ENCODE measurements at places on chromosomes 12 and 14.
A peak's percentile ranks its signal among the peaks of the same experiment; 100 is the strongest.

DNA sequence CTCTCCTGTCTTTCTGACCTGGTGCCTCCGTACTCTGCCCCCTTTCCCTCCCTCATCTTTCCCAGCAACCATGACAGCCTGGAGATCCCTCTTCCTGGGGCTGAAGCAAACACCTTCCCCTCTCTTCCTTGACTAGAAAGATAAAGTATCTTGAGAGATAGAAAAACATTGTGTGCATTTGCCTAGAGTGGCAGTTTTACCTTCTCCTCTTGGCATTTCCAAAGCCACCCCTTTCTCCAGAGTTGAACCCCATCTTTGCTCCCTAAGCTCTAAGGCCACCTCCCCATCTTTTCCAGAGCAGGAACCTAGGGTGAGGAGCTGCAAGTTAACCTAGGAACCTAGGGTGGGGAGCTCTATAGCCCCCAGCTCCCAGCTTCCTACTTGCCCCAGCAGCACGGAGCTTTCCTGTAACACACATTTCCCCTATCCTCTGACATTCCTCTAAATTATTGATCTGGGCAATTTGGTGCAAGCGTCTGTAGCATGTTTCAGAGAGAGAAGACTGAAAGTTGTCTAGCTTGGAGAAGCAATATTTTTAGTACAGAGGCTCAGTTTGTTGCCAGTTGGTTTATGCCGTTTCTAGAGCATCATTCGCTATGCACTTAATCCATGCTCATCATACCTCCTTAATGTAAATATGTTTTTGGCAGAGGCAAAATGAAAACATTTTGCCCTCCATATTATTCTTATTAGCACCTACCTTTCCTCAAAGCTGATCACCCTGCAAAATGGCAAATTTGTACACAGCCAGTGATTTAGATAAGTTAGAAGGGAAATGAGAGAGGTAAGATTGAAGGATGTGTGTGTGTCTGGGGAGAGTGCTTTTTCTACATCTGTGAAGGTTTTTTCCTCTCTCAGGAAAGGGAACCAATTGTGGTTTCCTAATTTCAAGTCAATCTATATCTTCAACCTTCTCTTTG lies 5.4 kb upstream of the TBX3 start:
- no peak for DNase-seq

- no peak for DNase-seq
Measured at GRCh38 chr14:104320611-104321086, 182.3 kb downstream of the KIF26A start.

DNA sequence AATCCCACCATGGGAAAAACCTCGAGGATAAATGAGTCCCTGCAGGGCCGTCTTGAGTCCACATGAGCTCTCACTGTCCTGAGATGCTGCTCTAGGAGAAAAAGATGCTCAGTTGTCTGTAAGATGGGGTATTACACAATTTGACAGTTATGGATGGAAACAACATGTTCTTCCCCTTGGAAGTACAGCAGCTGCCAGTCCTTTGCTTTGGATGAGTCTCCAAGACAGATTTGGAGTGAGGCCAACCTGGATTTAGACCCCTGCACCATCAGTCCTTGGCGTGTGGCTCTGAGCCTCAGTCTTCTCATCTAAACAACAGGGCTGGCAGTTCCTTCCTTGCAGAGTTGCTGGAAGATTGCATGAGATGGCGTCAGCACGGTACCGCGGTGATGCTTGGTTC lies 309.1 kb upstream of the FKBP4 start:
- DNase-seq = no peak

- no peak for DNase-seq
Measured at GRCh38 chr12:51195841-51196240, 22.0 kb downstream of the POU6F1 start.

DNA sequence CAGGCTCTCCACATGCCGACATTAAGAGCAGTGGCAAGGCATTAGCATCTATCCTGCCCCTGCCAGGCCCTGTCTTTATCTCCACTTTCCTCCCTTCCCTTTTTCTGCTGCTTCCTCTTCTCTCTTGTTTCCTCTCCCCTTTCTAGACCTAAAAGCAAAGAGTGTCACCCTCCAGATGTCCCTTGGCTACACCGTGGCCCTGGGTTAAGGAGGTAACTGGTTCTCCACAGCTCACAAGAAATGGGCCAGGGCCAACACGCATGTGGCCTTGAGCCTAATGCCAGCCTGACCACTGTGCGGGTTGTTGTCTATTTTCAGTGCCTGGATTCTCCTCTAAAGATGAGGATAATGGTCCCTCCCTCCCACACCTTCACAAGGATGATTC lies 41.7 kb upstream of the DDX11 start:
- no peak for DNase-seq

GRCh38 chr14:102164241-102164641 lies 24.5 kb downstream of the WDR20 start:
- DNase-seq = no peak

DNA sequence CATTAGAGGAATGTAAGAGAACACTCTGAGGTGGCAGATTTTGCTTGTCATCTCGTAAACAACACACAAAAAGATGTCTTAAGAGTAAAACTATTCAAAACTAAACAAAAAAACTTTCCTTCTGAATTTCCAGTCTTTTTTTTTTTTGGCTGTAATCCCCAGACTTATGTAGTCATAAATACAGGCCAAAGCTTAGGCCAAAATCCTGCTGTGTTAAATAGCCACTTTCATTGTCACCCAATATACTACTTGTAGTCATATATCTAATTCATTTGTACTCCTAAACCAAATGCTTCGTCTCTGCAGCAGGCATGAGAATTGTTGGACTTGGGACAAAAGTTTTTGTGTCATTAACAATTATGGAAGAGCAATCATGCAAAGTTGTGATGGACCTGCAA lies 103.5 kb upstream of the ATF1 start:
- no peak for DNase-seq

DNA sequence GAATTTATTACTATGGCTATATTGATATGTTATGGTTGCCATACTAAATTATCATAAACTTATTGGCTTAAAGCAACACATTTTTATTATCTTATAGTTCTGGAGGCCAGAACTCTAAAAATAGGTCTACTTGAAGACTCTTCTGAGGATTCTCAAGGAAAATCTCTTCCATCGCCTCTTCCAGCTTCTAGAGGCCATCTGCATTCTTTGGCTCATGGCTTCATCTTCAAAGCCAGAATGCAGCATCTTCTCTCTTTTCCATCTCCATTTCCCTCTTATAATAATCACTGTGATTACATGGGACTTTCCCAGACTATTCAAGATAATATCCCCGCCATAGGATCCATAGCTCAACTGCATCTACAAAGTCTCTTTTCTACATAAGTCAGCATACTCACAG lies 385.4 kb downstream of the RMST start:
- no peak for DNase-seq

- DNase-seq = no peak
Measured at GRCh38 chr14:77043177-77043983, 14.9 kb upstream of the IRF2BPL start.

DNA sequence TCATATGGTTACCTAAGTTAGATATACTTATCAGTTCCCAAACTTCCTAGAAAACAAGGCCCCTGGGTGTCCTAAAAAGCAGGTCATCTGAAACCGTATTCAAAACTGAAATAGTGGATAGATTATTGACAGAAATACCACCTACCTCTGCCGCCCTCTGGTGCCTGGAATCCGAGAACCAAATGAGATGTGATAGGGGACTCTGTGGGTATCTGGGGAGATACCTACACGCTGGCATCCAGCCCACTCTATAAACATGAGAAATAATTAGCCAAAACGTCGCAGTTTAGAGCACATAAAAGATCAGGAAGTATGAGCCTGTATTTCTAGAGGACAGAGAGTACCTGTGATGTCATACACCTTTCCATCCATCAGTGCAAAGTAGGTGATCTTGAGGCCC lies 4.4 kb downstream of the ORMDL2 start:
- DNase-seq = peak; percentile 21

GRCh38 chr14:74555476-74556050 lies 56.5 kb downstream of the LTBP2 start:
- no peak for DNase-seq

DNA sequence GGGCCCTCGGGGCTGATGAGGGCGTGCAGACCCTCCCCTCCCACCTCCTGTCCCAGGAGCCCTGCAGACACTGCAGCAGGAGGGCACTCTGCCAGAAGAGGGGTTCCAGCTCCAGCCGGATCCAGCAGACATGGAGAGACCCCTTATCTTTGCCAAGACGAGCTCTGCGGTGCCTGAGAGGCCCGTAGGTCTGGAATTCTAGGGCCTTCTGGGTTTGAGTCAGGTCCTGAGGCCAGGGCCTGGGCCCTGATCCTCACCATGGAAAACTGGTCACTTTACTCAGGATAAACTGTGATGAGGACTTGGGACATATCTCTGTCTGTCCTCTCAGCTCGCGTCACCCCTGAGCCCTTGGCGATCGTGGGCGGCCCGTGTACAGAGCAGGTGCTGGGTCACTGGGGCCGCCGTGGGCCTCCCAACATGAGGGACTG lies 13.8 kb downstream of the MEG3 start:
- DNase-seq = no peak

- DNase-seq = no peak
Measured at GRCh38 chr12:121464331-121464730, 64.4 kb downstream of the RNF34 start.

DNA sequence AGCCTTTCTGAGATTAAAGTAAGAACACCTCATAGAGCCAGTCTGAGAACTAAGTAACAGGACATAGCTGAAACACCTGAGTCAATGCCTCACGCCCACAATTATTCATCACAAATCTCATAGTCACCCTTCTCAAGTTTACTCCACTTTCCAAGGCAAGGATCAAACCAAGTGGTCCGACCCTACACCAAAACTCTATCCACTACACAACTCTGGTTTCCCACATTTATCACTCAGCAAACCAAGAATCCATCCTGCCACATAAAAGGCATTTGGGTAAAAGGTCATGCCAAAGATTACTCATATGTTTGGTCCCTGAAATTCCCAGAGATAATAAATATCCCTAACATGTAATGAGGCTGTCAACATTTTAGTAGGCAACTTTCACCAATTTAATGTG lies 144.1 kb downstream of the RPAP3 start:
- DNase-seq = no peak

DNA sequence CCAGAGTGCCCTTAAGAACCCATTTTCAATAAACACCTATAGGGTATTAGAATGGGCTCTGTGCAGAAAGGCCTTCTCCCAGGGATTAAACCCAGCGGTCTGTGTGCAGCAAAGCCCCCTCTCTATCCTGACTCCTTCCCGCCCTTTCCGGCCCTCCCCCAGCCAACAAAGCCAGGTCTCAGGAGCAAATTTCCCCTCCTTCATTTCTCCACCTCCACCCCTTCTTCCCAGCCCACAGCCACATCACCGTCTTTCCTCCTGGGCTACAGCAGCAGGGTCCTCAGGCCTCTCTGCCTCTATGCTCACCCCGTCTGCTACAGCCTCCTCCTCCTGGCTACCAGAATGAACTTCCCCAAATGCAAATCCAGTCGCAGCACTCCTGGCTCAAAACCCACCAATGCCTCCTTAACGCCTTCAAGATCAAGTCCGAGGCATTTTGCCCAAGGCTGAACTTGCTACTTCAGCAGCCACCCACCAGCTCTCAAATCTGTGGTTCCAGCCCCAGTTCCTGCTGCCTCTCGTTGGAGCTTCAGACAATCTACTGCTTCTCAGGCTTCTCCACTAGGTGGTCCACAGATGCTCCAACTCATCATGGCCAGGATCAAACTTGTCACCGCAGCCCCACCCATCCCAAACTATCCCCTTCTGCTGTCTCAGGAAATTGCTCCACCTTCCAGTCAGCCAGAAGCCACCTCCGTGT lies 134.8 kb downstream of the BCL11B start:
- no peak for DNase-seq

- no peak for DNase-seq
Measured at GRCh38 chr12:109711596-109712461, 1.8 kb upstream of the FAM222A start.

DNA sequence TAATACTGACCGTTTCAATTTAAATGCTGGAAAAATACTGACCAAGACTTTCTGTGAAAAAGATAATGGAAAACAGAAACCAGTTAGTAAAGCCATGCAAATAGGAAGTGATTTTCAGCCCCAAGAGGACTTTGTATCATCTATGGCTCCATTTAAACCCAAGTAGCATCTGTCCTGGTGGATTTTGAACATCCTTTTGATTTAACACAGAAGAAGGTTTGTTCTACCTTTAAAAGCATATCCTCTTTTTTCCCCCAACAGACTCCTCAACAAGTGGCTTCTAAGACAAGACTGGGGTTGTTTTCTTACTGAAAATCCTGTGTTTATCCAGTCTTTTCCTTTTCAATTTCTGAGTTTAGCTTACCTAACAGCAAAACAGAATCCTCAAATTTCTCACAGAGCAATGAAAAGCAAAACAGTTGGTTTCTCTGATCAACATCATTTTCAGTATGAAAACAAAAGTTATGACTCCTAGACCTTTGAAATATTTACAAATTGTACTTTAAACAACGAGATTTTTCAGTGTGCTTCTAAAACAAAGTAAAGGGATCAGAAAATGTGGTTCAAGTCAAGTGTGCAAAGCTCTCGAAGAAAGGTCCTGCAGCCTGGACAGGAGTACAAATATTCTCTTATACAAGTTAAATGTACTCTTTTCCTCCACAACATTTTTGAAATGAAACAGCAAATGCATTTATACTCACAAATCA lies 2.9 kb downstream of the PHLDA1 start:
- DNase-seq = no peak

GRCh38 chr14:88437658-88438057 lies 52.2 kb downstream of the SPATA7 start:
- no peak for DNase-seq

DNA sequence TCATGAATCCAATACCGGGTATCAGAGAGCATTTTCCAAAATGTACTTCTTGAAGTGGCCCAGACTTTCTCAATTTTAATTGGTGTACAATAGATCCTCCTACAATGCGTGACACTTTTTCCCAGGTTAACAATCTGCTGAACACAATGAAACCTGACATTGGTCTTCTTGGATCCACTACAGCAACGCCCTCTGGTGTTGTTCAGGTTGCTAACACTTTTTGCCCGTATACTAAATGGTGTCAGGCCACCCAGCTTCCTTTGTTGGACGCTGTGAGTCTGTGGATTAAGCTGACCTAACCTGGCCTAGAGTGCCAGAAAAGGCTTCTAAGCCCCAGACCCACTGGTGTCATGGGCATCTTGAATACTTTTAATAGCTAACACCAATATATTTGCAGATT lies 89.2 kb downstream of the KCNK10 start:
- DNase-seq = no peak

DNA sequence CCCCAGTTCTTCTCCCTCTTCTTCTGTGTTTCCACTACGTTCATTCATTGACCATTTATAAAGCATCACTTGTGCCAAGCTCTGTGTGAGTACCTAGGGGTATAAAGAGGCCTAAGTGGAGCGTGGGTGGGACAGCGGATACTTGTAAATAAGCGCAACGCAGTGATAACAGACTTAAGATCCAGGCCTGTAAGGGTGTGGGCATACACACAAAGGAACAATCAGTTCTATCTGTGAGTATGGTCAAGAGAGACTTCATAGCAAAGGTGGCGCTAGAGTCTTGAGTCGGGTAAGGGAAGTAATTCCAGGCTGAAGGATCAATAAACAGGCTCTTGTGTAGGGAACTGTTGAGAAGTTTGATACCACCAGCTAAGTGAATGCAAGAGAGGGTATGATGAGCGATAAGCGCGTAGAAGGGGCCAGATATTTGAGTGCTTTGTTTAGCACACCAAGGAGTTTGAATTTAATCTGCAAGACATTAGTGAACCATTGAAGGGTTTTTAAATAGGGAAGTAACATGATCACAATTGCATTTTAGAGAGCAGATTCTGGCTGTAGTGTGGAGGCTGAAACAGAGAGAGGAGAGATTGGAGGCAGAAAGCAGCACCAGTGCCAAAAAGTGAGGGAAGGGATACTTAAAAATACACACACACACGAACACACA lies 1.0 kb upstream of the GXYLT1 start:
- DNase-seq = no peak
